ENCODE measurements at places on chromosomes 7 and 10.

DNA sequence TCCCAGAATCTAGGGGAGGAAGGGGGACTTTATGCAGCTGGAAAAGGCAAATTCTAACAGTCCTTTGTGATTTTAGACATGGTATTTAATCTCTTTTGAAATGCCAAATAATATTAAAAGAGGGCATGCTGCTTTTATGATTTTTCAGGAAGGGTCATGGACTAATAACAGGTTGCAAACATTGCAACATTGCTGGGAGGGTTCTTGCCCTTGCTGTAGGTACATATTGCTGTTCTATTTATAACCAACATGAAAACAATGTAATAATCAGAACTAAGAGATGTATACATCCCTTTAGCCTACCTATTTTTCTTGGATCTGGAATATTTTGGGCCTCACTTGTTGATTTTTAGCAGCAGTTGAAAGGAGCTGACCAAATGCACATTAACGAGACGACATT lies 411.6 kb downstream of the KCNMA1 start:
- no peak for DNase-seq

- DNase-seq = no peak
Measured at GRCh38 chr7:95473276-95473985, 12.3 kb upstream of the ASB4 start.

DNA sequence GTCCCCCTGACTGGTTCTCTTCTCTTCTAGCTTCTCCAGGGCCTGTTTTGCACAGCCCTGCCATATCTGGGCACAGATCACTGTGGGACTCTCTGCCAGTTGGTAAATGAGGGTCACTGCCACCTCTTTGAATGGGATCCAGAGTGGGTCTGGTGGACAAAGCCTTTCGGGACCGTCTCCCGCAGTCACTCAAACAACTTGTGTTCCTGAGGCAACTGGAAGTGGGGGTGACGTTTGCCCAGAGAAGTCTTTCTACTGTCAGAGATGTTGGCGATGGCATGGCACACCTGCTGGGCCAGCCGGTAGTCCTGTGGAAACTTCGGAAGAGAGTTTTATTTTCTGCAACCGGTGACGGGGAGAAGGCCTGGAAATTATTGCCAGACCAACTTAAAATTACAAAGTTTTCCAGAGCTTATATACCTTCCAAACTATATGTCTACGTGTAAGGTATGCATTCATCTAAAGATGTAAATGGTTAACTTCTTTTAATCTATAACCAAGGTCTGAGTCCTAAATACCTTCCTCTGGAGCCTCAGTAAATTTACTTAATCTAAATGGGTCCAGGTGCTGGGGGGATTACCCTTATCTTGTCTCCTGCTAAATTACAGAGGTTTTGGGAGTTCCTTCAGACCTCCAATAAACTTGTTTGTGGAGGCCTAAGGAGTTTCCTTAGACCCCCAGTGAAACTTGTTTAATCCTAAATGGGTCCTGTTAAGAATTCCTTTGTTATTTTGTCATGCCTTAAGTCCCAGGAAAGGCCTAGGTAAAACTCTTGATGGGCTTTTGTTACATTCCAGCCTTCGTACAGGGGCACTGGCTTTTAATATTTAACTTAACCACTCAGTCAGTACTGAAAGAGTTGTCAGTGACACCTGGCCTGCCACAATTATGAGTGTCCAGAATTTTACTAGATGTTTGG lies 94.0 kb downstream of the NPSR1 start:
- DNase-seq = no peak

DNA sequence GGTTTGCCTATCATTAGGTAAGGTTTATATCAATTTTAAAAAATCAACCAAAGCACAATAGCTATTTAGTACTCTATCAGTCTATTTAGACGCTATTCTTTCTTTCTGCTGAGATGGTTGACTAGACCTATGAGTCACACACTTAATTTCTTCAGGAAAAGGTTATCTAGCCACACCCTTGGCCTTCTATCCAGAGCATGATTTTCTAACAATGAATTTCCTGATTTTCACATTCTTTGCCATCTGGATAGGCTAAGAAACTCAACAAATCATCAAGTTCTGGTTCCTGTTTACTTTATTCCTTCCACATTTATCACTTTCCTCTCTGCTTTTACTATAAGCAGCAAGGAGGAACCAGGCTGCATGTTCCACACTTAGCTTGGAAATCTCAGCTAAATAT lies 8.1 kb downstream of the PRPS1L1 start:
- no peak for DNase-seq

GRCh38 chr7:1011297-1012003 lies 28.5 kb downstream of the CYP2W1 start:
- DNase-seq = no peak

DNA sequence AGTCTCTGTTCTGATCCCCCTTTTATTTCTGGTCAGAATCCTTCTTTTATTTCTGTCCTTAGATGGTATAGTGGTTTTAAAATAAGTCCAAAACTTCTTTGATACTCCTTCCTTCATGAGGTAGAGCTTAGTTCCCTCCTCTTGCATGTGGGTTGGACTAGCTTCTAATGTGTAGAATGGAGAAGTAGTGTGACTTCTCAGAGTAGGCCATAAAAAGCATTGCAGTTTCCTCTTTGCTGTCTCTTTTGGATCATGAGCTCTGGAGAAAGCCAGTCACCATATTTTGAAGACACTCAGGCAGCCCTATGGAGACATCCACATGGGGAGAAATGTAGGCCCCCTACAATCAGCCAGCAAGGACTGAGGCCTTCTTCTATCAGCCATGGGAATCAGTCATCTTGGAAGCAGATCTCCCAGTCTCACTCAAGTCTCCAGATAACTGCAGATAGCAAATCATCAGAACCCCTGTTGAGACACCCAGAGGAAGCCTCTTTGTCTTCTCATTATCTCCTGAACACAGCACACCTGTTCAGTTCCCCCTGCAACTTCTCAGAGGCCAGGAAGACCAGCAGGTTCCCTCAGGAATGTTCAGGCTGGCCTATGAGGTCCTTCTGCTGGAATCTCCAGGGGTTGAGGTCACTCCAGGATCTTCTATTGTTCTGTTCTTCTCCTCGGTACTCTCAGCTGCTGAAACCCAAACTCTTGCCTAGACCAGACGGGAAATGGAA lies 511.9 kb upstream of the ZMIZ1 start:
- no peak for DNase-seq

GRCh38 chr7:149854611-149855360 lies 16.6 kb downstream of the ZNF862 start:
- peak; percentile 43 for DNase-seq
